ENCODE measurements at places on chromosomes 6 and 20. TPM values are rescaled to one million over a fixed set of nuclear protein-coding genes. Genes with fewer than 3 reads are reported as not detected.

DNA sequence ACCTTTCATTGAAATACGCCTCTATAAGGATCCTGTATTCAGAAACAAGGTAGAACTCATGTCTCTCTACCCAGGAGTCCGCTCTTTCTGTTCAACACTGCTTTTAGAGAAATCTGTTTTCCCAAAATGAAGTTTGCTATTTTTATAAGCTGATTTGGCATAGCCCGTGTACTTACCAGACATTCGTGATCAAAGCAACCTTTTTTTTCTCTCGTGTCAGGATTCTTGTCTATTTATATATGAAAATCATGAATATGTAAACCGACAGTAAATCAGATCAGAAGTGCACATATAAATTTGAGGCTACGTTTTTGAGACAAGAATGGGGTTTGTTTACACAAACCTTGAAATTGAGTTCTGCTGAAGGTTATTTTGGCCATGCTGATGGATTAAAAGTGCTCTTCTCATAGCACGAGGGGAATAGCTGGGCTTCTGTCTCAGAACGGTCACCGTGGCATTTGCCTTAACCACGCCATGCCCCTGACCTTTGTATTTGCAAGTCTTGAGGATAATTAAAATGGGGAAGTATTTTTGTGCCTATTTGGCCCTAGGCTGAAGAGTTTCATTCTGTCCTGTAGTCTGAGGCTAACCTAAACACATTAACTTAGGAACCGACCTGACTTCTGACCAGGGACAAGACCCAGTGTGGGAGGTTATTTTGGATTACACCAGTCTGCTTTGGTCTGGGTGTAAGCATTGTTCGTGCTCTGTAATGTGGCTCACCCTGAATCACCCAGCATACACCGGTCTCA is 118.6 kb downstream of the MAP3K4 start:
- DNase-seq: no peak

DNA sequence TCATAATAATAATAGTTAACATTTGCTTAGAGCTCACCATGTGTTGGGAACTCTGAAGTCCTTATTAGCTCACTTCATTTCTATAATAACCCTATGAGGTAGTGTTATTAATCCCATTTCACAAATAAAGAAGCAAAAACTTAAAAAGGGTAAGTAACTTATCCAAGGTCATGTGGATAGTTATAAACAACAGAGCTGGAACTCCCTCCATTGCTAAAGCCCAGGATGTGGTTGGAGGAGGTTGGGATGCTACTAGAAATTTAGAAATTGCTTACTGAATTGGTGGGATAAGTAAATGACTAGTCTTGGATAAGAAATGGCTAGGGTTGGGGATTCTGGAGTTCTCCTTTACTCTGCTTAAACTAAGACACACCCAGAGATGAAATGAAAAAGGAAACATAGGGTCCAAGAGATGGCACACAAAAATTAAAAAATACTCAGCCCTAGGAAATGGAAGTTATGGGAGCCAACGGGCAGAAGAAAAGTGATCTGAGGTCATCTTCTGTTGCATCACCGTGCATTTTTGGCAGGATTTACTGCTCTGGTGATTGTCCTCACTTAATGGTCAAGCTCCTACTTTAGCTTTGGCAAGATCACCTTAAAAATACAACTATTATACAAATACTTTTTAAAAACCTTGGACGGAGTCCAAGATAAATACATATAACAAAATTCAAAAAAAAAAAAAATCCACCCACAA is 7.7 kb upstream of the CLIC5 start:
- no peak for DNase-seq

DNA sequence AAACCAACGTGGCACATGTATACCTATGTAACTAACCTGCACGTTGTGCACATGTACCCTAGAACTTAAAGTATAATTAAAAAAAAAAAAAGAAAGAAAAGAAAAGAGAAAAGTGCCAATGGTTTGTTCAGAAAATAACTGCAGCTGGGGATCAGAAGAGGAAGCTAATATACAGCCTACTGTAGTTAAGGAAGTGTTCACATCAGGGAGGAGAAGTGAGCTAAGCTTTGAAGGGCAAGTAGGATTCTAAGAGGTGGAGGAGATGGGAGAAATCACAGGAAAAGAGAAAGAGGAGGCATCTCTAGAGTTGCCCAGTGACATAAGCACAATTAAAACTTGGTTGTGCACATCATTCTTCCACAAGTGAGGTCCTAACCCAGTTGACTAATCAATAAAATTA is 214.4 kb upstream of the DTNBP1 start:
- DNase-seq: no peak

DNA sequence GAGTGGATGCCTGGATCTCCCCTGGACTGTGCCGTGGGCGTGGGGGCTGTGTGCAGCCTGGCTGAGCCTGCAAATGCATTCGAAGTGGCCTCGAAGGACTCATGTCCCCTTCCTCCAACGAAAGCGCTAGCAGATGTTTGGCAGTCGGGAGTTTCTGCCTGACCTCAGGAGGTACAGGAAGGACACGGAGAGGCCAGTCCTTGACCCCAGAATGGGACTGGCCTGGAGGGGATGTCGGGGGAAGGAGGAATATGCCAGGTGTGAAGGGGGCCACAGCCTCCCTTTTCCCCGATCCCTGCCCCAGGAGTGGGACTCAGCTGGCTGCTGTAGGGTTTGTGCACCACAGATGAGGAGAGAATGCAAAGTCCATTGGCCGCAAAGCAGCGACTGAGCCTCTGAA is 45.6 kb downstream of the APCDD1L start:
- DNase-seq: no peak

DNA sequence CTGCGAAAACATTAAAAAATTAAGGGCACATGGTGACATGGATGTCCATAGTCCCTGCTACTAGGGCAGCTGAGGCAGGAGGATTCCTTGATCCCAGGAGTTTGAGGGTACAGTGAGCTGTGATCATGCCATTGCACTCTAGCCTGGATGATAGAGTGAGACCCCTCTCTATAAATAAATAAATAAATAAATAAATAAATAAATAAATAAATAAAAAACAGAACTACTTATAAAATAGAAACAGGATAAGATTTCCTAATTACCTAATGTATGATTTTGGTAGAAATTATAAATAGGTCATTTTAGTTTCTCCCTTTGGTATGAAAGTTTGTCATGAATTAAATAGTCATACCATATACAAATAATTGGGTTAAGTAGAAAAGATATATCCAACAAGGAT is 916.2 kb downstream of the GRIK2 start:
- DNase-seq: no peak

DNA sequence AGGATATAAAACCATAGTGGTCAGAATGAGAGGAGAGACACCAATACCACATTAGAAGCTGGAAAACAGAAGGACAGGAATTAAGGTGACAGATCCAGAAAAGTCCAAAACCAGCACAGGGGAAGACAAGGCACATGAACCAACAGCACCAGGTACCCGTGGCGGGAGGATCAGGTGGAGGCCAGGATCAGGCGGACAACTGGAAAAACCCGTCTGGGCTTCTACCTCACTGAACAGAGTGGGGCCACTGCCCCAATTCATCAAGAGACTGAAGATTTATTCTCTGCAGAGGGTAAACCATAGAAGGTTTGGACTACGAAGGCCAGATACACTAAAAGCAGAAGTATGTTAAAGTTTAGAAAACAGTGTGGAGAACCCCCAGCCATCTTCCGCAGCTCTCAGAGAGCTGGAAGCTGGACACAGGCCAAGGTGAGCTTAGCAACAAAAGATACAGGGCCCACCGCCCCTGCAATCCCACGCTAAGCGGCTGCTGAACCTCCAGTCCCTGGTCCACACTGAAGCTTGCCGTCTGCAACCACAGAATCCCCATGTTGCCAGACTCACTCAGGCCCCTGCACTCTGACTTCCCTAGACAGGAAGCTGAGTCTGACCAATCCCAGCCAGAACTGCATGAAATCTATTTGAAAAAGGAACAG is 29.9 kb downstream of the ABHD12 start:
- no peak for DNase-seq

DNA sequence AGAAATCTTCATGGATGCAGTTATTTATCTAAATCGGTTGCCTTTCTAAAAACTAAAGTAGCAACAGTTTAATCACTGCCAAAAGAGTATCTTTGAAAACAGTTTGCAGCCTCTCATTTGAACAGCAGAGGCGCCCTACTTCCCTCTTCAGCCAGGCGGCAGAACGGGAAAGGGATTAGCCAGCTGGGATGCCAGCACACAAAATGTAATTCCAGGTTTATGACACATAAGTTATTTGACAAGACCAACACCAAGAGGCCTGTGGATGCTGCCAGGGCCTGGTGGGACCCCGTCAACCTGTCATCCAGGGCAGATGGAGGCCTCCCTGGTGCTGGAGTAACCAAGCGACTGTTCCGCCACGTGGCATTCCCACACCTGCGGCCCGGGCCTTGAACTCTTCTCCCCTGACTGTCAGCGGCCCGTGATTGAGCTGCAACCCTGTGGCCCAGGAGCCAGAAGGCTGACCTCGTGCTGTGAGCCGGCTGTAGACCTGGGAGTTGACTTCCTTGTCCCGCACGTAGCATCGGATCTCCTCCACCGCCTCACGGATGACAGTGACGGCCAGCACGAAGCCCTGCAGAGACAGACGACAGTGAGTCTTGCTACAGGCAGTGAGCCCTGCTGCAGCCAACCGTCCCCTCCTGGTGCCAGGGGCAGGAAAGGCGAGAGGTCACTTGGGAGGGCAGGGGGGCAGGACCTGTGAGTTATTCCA is 55.5 kb downstream of the ATP9A start:
- DNase-seq: no peak

GRCh38 chr6:116369540-116369939 is 1.2 kb upstream of the DSE start:
- no peak for DNase-seq

GRCh38 chr6:5736016-5736738 is 270.5 kb downstream of the NRN1 start:
- no peak for DNase-seq

GRCh38 chr6:35214869-35215664 is 1.3 kb downstream of the SCUBE3 start:
- no peak for DNase-seq

- no peak for DNase-seq
Observed at GRCh38 chr6:125154761-125155135, 1.2 kb downstream of the TPD52L1 start.

GRCh38 chr20:21515300-21516179 is 1.7 kb upstream of the NKX2-2 start:
- no peak for DNase-seq

GRCh38 chr6:39226639-39227329 is 2.5 kb downstream of the KCNK5 start:
- DNase-seq: no peak

DNA sequence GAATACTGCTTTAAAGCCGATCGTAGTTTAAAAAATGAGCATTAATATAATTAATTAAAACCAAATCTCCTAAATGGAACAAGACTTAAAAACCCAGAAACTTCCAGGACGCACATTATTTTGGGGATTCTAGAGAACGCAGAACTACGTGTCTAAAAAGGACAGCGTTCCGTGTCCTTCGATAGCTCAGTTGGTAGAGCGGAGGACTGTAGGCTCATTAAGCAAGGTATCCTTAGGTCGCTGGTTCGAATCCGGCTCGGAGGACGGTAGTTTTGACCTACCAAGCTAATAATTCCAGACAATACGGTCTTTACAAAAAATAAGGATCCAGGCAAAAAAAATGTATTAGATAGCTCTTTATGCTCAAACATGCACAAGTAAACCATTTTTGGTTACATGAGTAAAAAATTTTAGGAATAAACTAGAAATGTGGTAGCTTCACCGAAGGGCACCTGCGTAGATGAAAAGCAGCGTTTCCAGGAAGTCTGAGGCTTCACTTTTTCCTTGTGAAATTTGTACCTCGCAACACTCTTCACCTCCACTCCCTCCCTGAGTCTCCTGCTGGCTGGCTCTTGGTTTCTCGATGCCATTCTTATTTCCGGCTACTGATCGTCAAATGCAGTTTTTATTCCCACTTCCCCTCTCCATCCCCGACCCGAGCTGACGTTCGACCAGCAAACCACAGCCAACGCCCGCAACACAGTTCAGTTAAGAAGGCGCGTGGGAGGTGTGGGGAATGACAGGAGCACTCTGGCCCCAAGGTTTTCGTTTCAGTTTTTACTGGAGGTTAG is 19.6 kb upstream of the ABT1 start:
- no peak for DNase-seq

GRCh38 chr6:33177552-33178446 is 14.5 kb downstream of the COL11A2 start:
- DNase-seq: no peak

The FAM217A gene
- total RNA-seq: not detected

The SLC24A3 gene
- total RNA-seq: 2.0 TPM

The NOTCH4 gene
- total RNA-seq: 71.8 TPM

The TMEM244 gene
- total RNA-seq: not detected

The PLCB4 gene
- total RNA-seq: 23.4 TPM

The MRS2 gene
- 20.5 TPM for total RNA-seq
